Right renal pelvis (tissue), 4 donors: ENCODE measurements at places on chromosomes 5 and 9. TPM values are rescaled to one million over a fixed set of nuclear protein-coding genes. Genes with fewer than 3 reads are reported as not detected.
A peak's percentile ranks its signal among the peaks of the same experiment; 100 is the strongest.

- DNase-seq: no peak
These were observed 59.9 kb downstream of the HABP4 start for GRCh38 chr9:96509848-96510247.

Gene GARIN3
- polyA plus RNA-seq: not detected

DNA sequence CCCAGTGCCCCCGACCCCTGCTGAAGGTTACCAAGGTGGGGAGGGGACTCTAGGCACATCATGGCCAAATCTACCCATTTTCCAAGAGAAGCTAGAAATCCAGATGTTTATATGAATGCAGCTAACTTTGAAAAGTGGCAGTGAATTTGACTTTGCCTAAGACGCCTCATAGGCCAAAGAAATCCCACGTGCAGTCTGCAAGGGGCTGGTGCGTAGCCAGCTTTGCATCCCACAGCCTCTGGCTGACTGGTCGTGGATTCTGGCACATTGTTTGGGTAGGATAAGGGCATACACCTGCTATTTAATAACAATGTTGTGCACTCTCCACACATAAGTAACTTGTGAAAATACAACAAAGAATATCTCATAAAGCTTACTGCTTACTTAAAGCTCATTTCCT lies 3.5 kb upstream of the GADD45G start:
- DNase-seq: no peak

GRCh38 chr9:82206490-82206889 lies 217.9 kb downstream of the SPATA31D1 start:
- DNase-seq: no peak

GRCh38 chr9:83981126-83981871 lies 694 bp downstream of the RMI1 start:
- peak; percentile 32 for DNase-seq

Gene WNK2
- polyA plus RNA-seq: 23.8 TPM

- DNase-seq: no peak
These were observed 203.9 kb downstream of the PCSK1 start for GRCh38 chr5:96229188-96229587.

- no peak for DNase-seq
These were observed 4.1 kb downstream of the BTNL9 start for GRCh38 chr5:181044093-181044599.

DNA sequence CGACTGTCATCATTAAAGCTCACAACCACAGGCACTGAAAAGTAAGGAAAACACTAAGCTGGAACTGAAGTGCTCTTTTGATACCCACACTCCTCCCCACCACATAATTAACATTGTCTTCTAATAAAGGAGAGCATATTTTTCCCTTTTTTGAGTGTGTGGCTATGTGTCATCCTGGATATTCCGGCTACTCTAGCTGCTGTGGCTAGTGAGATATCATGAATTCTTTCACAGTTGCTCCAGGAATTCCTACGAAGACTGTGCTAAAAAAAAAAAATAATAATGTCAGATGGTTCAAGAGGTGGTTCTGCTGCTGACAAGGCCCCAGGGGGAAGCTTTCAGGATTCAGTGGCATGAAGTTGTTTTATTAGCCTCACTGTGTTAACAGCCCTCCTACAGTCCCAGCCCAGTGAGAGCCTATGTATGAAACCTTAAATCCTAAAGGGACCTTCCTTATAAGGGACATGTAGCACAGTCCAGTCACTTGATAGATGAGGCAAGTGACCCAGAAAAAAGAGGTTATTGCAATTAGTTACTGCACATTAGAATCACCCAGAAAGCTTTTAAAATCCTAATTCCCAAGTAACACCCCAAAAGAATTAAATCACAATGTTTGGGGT lies 46.6 kb downstream of the TMEM252 start:
- DNase-seq: no peak

DNA sequence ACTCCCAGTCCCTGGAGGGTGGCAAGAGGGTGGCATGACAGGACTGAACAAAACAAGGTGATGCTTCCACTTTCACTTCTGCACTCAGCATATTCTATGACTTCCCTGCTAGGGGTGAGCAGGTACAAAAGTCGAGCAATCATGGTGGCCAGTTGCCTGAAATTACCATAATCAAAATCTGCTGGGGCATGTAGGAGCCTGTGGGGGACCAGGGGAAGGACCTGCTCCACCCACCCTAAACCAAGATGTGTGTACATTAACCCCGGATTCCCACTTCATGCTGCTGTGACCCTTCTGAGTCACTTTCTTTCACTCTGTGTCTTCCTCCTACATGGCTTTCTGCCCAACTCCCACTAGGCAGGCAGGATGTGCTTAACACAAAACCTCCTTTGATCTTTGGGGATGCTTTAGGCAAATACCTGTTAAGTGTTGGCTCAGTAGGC lies 73.3 kb upstream of the PHF24 start:
- no peak for DNase-seq

DNA sequence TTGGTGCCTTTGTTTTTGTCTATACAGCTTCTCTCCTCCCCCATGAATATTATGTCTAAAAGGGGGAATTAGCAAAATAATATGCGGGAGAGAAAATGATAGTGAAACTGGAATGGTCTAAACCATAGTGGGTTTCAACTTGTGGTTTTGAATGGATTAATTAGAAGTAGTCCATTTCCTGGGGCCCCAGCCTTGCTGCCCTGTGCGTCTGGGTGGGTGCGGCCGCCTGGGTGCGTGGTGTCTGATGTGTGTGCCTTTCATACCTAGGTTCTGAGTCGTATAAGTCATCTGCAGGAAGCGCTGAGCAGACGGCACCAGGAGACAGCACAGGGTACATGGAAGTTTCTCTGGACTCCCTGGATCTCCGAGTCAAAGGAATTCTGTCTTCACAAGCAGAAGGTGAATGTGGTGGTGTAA lies 120.0 kb upstream of the CACNA1B start:
- no peak for DNase-seq

GRCh38 chr5:138647261-138647788 lies 72.1 kb upstream of the HSPA9 start:
- no peak for DNase-seq

DNA sequence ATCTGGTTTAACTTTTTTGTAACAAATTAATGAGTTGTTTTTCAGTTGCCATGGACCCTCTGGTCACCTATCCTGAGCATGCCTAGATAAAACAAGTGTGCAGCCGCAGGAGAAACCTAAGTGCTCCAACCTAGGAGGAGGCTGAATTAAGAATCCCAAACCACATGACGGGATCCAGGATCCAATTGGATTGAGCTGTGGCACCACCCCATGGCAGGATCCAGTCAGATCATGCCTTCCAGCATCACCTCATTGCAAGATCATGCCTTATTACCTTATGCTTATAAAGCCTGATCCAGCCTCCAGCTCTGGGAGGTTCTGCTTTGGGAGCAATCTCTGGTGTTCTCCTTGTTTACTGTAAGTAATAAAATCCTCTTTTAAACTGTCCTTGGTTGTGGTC lies 662.0 kb downstream of the TLR4 start:
- no peak for DNase-seq

- DNase-seq: no peak
These were observed 46.2 kb downstream of the SLC28A3 start for GRCh38 chr9:84294241-84294950.

DNA sequence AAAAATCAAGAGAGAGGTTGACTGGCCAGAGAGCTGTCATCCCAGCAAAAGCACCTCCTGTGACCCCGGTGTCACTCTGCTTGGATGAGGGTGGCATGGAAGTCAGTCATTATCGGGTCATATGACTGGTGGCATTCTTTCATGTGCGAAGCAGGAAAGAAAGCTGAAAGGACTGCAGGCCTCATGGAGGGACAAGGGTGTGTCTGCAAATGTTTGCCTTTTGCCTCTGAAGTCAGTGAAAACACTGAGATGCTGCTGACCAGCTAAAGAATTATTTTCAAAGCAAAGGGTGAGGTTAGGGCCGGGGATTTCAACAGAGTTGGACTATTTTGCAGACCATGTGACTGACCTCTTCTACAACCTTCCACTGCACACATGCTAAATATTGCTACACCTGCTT lies 298.3 kb downstream of the CSNK1G3 start:
- DNase-seq: no peak

DNA sequence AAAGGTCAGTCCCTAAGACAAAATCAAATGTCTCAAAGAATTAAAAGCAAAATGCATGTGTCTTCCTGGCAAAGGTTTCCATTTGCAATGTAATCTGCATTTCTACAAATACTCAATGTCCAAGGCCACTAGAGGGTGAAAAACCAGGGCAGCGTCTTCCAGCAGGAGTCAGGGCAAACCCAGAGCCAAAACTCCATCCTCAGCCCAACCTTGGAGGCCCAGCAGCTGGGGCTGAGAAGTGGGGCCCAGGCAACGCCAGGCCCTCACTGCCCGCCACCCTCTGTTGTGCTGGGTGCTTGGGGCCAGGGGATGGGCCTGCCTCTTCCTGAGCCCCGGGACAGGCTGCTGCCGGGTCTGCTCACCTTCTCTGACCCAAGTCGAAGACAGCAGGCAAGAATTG lies 200.1 kb downstream of the PAX5 start:
- no peak for DNase-seq

DNA sequence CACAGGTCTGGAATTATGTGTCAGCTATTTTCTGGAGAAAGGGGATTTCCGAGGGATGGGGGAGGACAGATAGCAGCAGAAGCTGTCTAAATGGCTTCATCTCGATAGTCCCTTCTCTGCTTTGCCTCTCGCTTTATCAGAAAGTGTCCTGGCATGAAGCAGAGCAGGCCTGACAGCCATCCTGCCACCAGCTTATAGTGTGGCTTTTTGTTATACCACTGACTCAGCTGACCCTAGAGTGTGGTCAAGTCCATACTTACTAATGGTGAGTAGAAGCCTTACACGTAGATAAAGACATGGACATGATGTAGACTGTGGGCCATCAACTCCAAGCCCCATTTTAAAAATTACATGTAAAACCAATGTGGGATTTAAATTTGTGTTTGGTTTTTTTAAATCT lies 50.0 kb downstream of the RCL1 start:
- DNase-seq: no peak

DNA sequence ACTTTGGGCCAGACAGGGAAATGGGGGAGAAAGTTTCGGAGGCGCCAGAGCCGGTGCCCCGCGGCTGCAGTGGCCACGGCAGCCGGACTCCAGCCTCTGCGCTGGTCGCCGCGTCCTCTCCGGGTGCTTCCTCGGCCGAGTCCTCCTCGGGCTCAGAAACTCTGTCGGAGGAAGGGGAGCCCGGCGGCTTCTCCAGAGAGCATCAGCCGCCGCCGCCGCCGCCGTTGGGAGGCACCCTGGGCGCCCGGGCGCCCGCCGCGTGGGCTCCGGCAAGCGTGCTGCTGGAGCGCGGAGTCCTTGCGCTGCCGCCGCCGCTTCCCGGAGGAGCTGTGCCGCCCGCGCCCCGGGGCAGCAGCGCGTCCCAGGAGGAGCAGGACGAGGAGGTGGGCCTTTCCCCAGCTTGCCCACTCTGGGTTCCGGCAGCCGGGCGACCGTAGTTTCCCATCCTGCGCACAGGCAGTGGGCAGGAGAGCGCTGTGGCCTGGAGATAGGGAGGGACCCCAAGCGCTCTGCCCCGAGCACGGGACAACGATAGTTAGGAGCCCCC lies 516 bp downstream of the MAST4 start:
- DNase-seq: peak; percentile 29

Gene FGD3
- 8.0 TPM for polyA plus RNA-seq

GRCh38 chr5:32109236-32109635 lies 64.9 kb downstream of the GOLPH3 start:
- no peak for DNase-seq

GRCh38 chr5:157370967-157371366 lies 89.0 kb upstream of the NIPAL4 start:
- no peak for DNase-seq

DNA sequence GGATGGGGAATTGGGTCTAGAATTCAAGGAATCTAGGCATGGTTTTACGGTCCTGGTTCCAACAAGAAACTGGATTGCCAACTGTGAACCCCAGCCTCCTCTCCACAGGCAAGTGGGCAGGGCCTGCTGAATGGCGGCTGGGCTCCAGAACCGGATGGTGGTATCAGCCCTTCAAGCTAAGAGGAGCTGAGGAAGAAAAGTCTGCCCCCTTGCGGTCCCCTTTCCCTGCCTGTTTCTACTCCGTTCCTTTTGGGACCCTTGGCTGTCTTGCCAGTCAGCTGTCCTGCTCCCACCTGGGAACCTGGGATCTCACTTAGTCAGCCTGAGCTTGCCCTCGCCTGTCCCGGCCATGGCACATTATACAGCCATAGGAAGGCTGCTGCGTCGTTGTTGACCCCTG lies 234.4 kb upstream of the DAPK1 start:
- no peak for DNase-seq

- no peak for DNase-seq
These were observed 121.6 kb downstream of the ADAMTSL1 start for GRCh38 chr9:18595597-18595996.

DNA sequence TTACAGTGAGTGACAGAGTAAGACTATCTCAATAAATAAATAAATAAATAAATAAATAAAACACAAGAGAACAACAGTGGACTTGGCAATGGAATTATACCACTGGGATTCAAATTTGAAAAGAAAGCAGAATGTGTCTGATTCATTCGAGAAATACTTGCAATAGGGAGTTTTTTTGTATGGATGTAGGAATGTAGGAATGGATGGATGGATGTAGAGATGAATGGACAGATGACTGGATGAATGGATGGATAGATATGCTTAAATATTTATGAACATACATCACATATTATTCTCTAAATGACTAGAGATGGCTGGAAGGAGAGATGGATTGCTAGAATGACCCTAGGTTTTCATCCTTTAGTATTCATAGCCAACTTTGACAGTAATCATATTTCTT lies 22.0 kb upstream of the CEMIP2 start:
- no peak for DNase-seq

Gene GPX3
- polyA plus RNA-seq: 1,437 TPM

DNA sequence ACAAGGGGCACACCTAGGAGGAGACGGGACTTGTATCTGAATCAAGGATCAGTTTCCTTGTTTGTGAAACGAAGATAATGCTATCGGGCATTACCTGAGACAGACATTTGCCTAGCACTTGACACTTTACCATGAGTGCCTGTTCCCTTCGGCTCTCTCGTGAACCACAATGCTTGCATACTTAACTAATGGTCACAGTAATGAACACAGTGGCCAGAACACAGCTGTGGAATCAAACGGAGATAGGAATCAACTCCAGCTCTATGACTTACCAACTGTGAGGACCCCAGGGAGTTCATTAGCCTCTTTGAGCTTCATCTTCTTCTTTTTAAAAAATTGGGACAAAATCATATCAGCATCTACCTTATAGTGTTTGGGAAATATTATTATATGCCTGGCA lies 207.8 kb downstream of the DRD1 start:
- no peak for DNase-seq

Gene PCDHGA4
- polyA plus RNA-seq: 3.1 TPM

GRCh38 chr9:33447799-33448553 lies 583 bp upstream of the AQP3 start:
- DNase-seq: no peak
